ENCODE measurements at places on chromosomes 7 and 10.

DNA sequence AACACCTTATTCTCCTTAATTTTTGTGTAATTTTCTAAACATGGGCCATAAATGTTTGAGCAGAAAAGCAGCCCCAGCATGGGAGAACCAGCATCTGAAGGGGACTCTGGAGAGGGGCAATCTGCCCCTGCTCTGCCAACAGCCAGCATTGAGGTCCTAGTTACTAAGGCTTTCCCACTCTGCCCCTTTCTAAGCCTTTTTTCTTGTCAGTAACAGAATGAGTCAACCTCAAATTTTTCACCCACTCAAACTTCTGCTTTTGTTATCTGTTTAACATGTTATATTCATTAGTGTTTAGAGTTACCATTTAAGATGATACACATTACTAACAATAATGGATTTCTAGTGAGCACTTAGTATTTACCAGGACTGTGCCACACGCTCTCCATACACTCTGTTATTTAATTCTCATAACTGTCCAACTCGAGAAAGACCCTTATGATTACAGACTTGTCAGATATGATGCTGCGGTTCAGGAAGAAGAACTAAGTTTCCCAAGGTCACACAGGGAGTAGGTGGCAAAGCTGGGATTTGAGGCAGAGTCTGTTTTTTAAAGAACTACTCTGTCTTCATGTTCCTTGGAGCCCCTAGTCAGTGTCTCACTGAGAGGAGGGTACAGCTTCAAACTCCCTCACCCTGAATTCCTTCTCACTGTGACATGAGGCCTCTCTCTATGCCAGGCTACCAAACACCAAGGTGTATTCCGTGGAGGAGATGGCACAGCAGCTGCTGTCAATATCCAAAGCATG is 19.9 kb upstream of the GPAM start:
- no peak for DNase-seq

DNA sequence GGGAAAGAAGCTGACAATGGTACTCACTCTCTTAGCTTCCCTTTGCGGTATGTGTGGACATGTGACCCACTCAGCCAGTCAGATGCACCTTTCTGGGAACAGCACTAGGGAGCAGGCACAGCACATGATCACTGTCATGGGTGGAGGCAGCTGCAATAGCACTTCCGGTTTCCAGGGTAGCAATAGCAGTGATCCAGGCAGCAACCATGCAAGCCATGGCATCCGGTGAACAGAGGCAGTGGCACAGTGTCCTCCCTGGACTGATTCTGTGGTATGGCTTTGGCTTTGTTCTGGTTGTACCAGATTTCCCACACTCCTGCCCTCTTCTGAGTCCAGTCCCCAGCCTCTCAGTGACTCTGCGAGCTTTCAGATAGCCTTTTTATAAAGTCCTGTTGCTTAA is 86.8 kb upstream of the NAMPT start:
- no peak for DNase-seq

GRCh38 chr7:150845421-150845861 is 6.9 kb upstream of the AOC1 start:
- DNase-seq: no peak

DNA sequence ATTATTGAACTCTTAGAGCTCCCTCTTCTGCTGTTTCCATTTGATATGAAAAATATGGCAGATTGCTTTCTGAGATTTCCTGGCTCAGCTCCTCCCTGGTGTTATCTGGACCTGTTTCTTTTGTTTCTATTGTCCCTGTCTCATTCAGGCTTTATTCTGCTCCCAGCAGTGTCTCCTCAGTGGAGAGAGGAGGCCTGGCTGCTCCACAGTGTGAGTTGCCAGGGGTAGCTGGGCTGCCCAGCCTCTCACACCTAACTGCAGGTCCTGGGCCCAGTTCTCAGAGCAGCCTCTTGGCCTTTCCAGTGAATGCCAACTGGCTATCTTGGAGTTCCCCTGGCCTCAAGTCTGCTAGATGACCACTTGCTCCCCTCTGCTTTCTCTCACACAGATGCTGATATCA is 127.0 kb downstream of the VPS41 start:
- DNase-seq: no peak
